Cortex of kidney (tissue), 1 donor: ENCODE measurements at places on chromosomes 7 and 10.

GRCh38 chr10:97481071-97481470, 17.2 kb downstream of the MMS19 start:
- no peak for DNase-seq

DNA sequence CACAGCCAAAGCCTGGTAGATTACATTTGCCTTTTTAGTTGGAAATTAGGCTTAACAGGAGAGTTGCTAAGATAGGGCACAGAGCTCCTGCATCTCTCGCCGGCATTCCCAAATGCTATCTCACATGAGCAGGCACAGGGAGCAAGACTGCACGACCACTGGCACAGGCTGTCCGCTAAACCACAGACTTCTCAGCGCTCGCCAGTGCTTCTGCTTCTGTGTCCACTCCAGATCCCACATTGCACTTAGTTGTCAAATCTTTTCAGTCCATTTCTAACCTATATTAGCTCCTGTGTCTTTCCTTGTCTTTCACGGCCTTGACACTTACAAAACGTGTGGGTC, 138.9 kb downstream of the EGFR start:
- no peak for DNase-seq

- DNase-seq: no peak
Measured at GRCh38 chr10:24209946-24210491, 1.1 kb downstream of the KIAA1217 start.

- no peak for DNase-seq
Measured at GRCh38 chr10:25748509-25748908, 185.5 kb upstream of the MYO3A start.

- DNase-seq: no peak
Measured at GRCh38 chr7:1595027-1595426, 25.2 kb upstream of the PSMG3 start.
